Karpas-422 (cell line): ENCODE measurements at places on chromosomes 6 and 20.
A peak's percentile ranks its signal among the peaks of the same experiment; 100 is the strongest.

DNA sequence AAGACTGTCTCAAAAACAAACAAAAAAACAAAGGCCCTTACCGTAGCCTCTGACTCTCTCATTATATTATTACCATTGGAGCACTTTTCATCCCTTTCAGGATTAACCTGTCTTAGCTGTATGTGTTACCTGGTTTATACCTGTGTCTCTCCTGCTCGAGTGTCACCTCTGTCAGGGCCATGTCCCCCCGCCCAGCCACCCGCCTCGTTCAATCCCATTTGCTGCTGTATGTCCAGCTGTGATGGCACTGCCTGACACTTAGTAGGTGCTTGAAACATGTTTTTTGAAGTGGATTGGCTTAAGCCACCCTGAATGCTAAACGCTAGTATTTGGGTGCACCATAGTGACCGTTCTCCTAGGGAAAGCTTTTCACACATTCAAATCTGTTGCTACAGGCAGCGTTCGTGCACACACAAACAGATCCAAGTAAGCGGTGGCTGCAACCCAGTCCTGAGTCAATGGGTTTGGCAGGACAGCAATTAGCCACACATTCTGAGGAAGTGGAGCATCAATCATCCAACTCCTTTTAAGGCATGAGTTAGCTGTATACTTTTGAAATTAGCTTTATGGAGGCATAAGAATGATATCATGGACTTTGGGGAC is 98.9 kb upstream of the ZNF217 start:
- DNase-seq: no peak

DNA sequence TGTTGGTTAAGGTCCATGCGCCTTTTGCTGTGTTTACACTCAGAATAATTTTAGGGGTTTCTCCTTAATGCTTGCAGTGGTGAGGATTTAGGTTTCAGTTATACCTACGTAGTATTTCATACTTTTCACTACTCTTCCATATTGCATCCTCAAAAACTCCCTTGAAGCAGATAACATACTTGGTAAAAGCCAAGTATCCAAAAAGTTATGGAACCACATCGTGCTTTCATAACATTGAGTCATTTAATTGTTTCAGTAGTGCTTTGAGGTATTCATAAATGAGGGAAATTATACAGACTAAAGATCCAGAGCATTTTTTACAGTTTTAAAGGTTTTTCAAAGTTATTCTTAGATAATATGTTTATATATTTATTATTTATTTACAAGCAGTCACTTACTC is 4.0 kb upstream of the ATXN1 start:
- no peak for DNase-seq

GRCh38 chr20:13819885-13820645 is 35.2 kb downstream of the NDUFAF5 start:
- peak; percentile 86 for DNase-seq

DNA sequence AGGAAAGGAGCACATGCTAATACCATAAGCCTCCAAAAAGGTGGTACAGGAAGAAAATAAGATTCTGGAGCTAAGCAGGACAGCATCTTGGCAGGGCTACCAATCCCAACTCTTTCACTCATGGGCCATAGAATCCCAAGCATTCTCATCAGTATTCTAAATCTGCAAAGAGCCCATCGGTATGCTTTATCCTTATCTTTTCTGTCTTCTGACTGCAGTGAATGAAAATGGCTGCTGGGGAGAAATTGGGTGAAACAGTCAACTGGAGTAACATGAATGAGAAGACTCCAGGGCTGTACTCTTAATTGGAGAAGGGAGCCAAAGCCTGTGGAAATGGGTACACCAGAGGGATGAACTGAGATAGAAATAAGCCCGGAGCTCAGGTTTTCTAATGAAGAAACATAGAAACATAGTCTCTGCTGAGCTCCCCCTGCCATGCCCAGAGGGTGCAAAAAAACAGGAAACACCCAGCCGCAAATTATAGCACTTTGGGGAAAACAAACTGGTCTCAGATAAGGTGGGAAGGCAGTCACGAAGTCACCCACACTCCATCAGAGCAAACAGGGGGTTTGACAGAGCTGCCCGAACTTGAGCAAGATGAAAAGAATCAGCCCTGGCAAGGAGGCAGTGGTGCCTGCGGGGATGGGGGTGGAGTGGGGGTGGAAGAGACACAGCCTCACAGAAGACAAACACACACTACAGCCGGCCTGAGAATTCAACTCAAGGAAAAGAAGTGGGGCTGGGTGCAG is 35.4 kb upstream of the E2F3 start:
- no peak for DNase-seq

DNA sequence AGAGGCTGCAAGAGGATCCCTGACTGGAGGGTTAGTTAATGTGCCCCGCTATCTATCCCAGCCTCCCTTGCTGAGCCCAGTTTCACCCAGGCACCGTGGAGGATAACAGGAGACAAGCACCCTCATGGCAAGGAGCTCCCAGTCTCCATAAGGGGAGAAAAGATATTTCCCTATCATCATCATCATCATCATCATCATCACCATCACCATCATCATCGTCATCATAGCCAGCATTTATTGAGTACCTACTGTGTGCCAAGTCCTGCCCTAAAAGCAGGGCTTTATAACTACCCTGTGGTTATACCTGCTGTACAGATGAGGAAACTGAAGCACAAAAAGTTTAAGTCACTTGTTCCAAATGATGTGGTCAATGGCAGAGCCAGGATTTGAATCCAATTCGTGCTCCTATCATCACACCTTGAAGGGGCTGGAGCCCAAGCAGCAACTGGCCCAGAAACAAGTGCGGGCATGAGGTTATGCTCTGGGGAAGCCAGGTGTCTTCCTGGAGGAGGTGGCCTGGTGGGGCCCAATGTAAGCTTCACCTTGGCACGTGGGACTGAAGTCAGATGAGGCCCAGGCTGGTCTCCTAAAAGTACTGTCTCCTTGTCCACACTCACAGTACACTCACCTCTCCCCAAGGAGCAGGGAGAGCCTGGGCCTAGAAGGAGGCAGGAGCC is 10.0 kb downstream of the GLP1R start:
- DNase-seq: no peak

- DNase-seq: no peak
These were observed 273.2 kb downstream of the CDC5L start for GRCh38 chr6:44660561-44661220.

- DNase-seq: peak; percentile 83
These were observed 141.1 kb downstream of the PDSS2 start for GRCh38 chr6:107318100-107318736.

GRCh38 chr20:16189371-16189770 is 383.9 kb downstream of the KIF16B start:
- no peak for DNase-seq

GRCh38 chr6:7636151-7636550 is 46.2 kb downstream of the SNRNP48 start:
- DNase-seq: no peak

- DNase-seq: no peak
These were observed 237.5 kb upstream of the TAB2 start for GRCh38 chr6:149079911-149080491.

DNA sequence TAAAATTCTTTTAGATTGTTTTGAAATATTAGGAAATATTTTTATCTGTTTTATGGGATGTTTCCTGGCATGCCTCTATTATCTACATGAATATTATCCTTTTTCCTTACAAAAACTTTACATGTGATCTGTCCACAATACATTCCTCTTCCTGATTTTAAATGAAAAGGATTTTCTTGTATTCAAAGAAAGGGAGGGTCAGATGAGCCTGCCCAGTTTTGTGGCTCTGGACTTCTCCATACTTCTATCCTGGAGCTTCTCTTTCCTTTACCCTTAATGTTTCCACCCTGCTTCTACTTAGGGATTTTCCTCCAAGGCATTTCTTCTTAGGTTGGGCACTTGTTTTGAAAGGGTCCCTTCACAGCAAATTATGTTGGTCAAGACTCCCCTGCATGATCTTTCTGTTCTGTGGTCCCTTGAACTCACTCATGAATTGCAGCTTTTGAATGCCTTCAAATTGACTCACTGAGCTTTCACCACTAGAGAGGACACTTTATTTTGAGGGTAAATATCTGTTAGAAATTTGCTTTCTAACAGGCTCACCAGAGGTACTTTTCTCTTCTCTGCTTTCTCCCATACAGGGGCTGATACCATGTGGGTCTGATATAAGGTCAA is 104.9 kb downstream of the CENPW start:
- DNase-seq: no peak

- no peak for DNase-seq
These were observed 9.5 kb upstream of the FOXC1 start for GRCh38 chr6:1600063-1600763.

DNA sequence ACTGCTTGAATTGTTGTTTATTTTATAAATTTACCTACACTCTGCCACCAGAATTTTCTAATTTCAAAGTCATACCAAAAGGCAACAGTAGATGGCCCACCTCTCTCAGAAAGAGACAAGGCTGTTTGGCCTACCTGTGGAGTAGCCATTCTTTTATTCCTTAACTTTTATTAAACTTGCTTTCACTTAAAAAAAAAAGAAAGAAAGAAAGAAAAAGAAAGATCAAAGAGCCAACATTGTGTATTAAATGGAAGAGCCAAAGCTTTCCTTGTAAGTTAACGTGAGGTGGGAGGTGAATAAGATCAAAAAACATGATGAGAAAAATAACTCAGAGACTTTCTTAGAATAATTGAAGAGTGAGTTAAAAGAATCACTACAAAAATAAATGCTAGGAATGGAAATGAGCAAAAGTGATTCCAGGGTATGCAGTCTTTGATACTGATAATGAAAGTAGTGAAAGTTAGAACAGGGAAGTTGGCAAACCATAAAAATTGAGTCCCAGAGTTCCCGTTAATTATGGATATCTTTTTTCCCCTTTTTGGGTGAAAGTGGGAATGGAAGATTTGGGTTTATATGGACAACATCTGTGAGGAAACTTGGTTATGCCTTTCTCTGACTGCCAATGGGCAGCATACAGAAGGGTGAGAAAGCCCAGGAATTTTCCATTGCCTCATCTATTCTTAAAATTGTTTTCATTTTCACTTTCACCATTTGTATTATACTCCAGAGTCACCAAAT is 35.9 kb upstream of the MYB start:
- DNase-seq: peak; percentile 82

- DNase-seq: no peak
These were observed 778.8 kb downstream of the KIF16B start for GRCh38 chr20:15794409-15794808.

DNA sequence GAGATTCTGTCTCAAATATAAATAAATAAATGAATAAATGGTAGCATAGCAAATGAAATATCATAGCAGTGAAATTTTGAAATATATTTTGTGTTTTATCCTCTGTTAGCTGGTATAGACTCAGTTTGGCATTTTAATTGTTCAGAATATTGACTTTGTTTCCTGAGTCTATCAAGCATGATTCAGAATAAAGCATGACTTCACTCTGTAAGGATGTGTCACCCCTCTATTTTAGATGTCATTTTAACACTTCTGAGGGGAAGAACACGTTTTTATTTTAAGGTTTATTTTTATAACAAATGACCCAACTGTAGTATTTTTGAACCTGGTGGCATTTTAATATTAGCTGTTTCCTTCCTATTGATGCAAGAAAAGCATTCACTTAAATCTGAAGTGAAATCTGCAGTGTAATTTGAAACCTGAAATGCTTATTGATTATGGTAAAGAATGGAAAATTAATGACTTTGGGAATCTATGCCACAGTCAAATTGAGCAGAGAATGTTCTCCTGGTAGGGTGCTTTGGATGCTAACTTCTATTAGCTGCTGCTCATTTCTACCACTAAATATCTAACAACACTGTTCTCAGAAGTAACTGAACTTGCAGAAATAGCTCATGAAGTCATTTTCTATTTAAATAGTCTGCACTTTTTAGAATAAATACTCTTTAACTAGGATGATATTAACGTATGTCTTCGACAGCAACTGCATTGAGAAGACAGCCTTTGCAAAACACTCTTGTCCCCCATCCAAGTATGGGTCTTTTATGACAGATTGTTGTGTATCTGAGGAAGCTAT is 114.2 kb downstream of the SOX4 start:
- no peak for DNase-seq

- no peak for DNase-seq
These were observed 8.0 kb downstream of the PNISR start for GRCh38 chr6:99416892-99417767.

GRCh38 chr6:28145231-28145630 is 3.5 kb downstream of the ZKSCAN8 start:
- no peak for DNase-seq

DNA sequence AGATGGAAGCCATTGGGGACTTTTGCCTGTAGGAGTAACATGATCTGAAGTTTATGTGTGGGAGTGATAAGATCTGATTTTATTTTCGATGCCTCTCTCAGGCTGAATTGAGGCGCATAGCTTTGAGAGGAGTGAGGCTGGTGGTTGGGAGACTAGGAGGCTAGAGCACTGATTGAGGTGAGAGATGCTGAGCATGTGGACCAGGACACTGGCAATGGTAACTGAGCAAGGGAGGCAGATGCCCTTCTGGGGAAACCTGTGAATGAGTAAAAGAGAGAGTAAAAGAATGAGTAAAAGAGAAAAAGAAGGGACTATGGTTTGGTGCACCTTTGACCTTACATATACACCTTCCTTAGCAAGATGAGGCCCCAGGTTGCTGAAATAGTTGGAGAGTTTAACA is 3.0 kb downstream of the RRP36 start:
- no peak for DNase-seq

DNA sequence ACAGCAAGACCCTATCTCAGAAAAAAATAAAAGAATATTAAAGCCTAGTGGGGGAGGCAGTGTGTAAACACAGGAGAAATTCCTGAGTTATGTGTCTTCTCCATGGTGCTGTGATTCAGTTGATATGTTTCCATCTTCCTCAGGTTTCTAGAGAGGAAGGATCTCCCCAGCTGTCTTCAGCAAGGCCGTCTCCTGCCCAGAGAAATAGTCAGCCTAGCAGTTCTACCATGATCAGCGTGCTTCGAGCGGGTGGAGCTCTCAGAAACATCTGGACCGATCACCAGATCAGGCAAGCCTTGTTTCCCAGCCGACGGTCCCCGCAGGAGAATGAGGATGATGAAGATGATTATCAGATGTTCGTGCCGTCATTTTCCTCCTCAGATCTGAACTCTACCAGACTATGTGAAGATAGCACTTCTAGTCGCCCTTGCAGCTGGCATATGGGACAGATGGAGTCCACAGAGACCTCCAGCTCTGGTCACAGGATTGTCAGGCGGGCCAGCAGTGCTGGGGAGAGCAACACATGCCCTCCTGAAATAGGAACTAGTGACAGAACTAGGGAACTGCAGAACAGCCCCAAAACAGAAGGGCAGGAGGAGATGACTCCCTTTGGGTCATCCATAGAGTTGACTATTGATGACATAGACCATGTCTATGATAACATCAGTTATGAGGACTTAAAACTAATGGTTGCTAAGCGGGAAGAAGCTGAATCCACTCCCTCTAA is 34.9 kb upstream of the MTHFD1L start:
- DNase-seq: no peak

- DNase-seq: peak; percentile 80
These were observed 348 bp upstream of the AFDN start for GRCh38 chr6:167826230-167826895.

- no peak for DNase-seq
These were observed 226.3 kb downstream of the KIF16B start for GRCh38 chr20:16346956-16347355.

- no peak for DNase-seq
These were observed 173.4 kb downstream of the SLC16A10 start for GRCh38 chr6:111260570-111261298.
